SW 1271 (cell line): ENCODE measurements at places on chromosomes 11 and 22.

GRCh38 chr22:29154364-29155048 is 51.2 kb upstream of the EMID1 start:
- peak; percentile 18 for DNase-seq

- peak; percentile 81 for DNase-seq
These were observed 906.1 kb upstream of the RAG2 start for GRCh38 chr11:37504060-37504611.

GRCh38 chr11:33802194-33802950 is 28.1 kb upstream of the FBXO3 start:
- peak; percentile 12 for DNase-seq

DNA sequence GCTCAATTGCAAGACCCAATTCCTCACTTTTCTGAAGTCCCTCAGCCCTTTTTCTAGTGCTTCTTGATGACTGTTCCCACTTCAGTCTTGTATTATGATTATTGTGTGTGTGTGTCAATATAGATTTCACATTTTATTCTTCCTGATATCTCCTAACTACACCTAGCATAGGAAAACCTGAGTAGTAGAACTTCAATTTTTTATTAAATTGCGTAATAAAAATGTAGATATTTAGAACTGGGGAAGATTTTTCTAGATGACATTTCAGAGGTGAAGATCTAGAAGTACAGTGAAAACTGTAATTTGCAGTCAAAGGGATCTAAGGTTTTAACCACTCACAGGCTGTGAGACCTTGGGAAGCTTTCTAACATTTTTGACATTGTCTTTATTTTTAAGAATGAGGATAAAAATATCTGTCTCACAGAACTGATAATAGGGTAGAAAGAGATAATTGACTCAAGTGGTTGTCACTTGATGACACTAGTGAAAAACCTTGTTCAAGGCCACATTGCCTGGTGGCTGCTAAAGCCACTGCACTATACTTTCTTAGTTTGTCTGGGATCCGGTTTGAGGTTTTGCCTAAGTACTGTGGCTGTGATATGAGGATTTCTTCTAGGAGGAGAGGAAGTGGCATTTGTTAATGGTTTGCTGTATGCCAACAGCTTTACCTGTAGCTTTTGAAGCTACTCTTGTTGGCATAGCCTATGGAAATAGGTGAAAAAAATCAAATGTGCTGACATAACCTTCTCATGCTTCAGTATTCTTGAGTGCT is 32.2 kb upstream of the SESN3 start:
- DNase-seq = no peak

DNA sequence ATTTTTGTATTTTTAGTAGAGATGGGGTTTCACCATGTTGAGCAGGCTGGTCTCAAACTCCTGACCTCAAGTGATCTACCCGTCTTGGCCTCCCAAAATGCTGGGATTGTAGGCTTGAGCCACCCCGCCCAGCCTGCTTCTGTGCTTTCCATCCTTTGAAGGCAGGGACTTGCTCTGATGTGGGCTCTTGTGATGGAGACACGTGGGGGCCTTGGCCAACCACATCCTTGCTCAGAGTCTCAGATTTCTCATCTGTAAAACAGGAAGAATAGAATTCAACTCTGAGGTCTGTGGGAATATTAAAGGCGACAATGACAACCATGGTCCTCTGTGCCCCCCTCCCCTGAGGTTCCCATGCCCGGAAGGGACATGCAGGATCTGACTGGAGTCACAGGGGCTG is 3.8 kb upstream of the GGA1 start:
- no peak for DNase-seq

DNA sequence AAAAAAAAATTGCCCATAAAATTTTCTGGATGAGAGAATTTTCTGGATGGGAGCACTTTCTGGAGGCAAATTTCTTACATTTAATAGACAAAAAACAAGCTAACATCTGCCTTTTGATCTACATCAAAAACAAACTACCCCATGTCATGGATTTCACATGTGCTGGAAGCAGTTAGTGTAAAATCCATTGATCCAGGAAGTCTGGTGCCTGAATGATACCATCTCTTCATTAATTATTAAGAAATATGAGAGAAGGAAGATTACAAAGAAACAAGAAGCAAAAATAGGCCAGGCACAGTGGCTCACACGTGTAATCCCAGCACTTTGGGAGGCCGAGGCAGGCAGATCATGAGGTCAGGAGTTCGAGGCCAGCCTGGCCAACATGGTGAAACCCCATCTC is 53.2 kb upstream of the FAM181B start:
- DNase-seq = no peak

DNA sequence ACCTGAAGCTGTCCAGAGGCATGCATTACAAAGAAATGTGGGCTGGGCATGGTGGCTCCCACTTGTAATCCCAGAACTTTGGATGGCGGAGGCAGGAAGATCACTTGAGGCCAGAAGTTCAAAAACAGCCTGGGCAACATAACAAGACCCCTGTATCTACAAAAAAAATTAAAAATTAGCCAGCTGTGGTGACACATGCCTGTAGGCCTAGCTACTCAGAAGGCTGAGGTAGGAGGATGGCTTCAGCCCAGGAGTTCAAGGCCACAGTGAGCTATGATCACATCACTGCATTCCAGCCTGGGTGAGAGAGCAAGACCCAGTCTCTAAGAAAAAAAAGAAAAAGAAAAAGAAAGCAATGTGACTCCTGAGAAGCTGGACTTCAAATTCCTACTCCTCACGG is 138.5 kb upstream of the HSD17B12 start:
- DNase-seq = no peak

DNA sequence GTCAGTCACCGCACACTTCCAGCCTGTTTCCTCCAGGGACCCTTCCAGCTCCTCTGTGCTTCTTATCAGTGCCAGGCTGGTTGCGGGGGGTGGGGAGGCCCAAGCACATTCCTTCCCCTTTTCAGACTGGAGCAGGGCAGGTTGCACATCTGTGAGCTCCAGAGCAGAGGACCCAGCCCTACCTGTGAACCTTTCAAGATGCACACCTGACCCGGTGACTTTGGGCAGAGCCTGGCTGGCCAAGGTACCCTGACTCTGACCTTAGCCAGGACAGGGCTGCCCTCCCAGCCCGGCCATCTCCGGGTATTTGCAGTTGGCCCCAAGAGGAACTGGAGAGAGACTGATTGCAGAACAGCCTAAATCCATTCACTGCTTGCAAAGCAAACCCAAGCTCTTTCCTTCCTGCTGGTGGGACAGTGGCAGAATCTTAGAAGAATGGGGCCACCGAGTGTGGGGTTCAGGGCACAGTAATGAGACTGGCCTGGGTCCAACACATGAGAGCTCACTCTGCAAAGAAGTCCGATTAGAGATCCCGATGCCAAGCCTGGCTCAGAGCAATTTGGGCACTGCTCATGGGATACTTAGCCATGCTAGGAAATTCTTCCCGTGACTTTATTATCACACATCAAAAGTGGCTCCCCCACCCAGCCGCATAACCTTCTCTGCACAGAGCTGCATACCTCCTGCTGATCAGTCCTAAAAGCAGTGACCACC is 64.7 kb upstream of the CCND1 start:
- no peak for DNase-seq

DNA sequence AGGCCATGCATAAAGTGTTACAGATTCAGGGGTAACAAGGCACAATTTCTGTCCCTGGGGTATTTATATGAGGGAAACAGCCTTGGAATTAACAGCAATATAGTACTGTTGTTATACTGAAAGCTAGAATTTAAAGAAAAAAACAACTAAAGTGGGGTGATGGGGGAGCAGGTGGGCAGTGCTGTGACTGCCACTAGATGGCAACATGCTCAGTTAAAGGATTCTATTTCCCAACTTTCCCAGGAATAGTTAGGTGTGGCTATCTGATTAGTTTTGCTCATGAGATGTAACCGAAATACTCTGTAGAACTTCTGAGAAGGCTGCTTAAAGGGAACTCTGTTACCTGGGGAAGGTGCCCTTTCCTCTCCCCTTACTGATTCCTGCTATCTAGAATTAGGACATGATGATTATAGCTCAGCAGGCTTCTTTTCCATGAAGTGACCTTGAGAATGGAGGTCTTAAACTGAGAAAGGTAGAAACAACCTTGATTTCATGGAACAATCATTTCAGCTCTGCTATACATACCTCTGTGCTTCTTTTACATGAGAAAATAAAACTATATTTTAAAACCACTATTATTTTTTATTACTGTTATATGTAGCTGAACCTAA is 102.6 kb downstream of the RELT start:
- peak; percentile 62 for DNase-seq

DNA sequence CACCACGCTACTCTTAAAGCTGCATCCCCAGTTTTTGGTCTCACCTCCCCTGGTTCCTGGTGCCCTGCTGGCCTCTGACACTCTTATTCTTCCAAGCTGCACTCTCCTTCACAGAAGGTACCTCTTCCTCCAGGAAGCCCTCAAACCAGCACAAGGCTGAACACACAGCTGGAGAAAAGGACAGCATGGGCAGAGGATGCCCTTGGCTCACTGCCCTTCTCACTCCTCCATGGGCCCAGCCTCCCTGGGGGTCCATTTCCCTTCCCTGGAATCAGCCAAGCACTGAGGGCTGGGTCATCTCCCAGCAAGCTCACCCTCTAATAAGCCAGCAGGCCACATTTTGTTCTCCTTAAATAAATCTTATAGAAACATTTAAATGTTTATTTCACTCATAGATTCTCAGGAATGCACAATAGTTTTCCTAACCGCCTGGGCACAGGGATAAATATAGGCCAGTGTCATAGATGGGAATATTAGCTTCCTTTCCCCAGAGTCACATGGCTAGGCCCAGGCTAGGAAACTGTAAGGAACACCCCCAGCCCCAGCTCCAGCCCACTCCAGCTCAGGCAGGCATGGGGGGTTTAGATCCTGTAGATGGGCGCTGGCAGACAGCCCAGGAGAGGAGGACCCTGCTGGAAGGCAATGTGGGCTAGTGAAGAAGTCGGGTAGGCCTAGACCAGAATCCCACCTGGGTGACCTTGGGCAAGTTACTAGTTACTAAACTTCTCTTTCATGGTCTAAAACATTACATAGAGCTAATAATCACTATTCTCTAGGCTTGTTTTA is 51.5 kb downstream of the IRAG1 start:
- DNase-seq = no peak

- no peak for DNase-seq
These were observed 40.5 kb downstream of the OR10A6 start for GRCh38 chr11:7890417-7891172.

DNA sequence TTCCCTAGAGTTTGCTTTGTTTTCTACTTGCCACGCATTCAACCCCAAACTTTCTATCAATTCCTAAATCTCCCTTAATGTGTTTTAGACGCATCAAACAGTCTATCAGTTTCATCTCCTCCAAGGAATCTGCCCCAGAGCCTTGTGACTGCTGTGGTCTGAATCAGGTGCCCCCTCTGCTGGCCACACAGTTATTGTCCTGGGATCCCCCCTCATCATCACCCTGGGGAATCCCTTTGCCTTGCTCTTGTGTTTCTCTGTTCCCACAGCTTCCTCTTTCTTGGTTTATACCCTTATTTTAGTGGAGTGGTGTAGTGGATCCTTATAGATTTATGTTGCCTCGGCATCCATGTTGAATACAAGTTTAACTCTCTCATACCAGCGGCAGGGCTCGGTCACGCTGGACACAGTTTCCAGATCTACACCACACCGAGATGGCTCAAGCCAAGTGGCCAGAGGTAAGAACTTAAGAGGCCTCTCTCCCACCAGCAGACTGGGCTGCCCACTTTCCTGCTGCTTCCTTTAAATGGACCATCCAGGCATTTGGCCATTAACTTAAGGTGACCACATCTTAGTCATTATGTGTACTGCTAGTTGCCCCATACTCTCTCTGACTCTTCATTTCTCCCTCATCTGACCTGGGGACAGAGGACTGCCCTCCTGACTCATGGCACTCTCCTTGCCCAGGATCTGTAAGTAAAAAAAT is 8.2 kb downstream of the UPB1 start:
- no peak for DNase-seq

GRCh38 chr11:6703247-6704063 is 20.3 kb upstream of the MRPL17 start:
- no peak for DNase-seq

DNA sequence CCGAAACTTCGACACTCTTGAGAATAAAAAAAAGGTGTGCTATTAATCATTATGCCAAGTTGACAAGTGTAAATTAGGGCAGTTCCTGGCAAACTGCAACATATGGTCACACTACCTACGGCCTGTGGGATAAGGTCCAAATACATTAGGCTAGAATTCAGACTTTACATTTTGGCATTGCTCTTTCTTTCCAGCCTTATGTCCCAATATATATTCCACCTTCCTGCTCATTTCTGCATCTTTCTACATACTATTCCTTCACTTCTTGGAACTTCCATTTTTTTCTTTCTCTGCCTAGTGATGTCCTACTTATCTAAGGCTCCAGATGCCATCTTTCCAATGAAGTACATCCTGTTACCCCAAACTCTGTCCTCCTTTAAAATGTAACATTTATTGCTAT is 577.2 kb downstream of the LRRC4C start:
- no peak for DNase-seq

- DNase-seq = no peak
These were observed at the start of gene DRD4 for GRCh38 chr11:636511-637332. DRD4 (plus strand) TSS chr11:637269; CDS start chr11:637305, 36 bp downstream.

DNA sequence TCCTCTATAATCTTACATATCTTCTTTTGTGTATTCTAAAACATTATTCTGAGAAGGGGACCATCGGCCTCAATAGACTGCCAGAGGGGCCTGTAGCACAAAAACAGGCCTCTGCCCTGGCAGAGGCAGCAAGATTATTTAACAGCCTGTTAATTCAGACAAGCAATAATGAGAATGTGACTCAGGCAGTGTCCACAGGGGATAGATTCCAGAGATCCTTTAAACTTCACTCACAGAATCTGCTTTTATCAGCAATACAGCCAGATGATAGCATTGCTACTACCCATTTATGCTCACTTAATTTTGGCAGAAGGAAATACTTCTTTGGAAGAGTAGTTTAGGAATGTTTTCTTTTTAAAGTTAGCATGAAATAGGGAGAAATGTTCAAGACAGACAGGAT is 44.9 kb downstream of the AAMDC start:
- DNase-seq = no peak

GRCh38 chr11:71062199-71062598 is 190.2 kb downstream of the SHANK2 start:
- no peak for DNase-seq

- no peak for DNase-seq
These were observed 23.6 kb upstream of the ETS1 start for GRCh38 chr11:128610721-128611617.

DNA sequence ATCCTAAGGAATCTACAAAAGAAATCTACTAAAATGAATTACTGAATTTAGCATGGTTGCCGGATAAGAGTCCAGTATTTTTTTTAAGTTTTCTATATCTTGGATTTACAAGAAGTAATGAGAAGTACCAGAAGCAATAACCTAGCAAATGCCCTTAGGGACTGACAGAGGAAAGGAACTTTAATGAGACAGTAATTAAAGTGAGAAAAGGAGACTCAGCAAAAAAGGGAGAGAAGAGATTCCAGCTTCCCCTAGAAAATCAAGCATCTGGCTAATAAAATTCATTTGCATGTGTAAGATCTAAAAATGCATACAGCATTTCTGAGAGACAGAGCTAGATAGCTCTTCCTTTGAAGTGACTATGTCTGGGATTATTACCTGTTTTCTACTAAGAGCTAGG is 39.1 kb downstream of the IZUMO1R start:
- DNase-seq = no peak
